ENCODE measurements at places on chromosomes 2 and 18.
A peak's percentile ranks its signal among the peaks of the same experiment; 100 is the strongest.

DNA sequence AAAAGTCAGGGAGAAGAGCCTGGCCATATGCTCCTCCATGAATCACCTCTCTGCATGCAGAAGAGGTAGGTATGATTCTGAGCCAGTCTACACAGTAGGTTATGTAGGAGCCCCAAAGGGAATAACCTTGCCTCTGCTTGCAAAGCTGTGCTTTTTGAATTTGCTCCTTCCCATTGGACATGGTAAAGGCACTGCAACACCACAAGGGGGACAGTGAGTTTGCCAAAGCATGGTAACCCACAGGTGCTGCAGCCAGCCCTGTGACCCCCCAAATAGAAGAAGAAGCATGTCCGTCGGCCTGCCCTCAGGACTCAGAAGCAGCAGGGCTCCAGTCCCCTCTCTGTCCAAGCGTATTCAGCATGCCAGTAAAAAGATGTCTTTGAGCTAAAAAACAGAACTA lies 51.0 kb upstream of the BCL2L11 start:
- no peak for DNase-seq

DNA sequence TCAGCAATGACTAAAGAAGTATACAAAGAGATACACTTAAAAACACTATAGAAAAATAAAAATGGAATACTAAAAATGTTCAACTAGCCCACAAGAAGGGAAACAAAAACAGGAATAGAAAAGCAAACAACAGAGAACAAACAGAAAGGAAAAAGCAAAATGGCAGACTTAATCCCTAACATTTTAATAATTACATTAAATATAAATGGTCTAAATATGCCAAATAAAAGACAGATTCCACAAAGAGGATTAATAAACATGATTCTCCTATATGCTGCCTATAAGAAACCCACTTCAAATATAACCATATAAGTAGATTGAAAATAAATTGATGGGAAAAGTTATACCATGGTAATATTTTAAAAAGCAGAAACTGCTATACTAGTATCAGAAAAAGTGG lies 83.5 kb upstream of the GPR45 start:
- no peak for DNase-seq

GRCh38 chr2:86617738-86618137 lies 5.9 kb downstream of the RNF103 start:
- no peak for DNase-seq

DNA sequence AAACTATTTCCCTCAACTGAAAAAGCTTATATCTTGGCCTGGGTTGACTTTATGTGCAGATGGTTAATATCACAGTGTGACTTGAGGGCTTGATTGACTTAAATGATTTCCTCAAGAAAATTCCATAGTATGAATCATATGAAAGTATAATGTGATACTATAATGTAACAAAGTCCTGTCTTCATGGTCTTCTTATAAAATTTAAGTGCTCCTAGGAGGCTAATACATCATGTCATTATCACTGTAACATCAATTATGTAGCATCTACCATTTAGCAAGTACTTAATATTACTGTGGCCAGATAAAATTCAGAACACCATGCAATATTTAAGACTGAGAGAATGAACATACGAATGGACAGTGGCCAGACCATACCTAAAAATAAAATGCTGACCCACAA lies 276.1 kb downstream of the RIT2 start:
- DNase-seq: no peak

DNA sequence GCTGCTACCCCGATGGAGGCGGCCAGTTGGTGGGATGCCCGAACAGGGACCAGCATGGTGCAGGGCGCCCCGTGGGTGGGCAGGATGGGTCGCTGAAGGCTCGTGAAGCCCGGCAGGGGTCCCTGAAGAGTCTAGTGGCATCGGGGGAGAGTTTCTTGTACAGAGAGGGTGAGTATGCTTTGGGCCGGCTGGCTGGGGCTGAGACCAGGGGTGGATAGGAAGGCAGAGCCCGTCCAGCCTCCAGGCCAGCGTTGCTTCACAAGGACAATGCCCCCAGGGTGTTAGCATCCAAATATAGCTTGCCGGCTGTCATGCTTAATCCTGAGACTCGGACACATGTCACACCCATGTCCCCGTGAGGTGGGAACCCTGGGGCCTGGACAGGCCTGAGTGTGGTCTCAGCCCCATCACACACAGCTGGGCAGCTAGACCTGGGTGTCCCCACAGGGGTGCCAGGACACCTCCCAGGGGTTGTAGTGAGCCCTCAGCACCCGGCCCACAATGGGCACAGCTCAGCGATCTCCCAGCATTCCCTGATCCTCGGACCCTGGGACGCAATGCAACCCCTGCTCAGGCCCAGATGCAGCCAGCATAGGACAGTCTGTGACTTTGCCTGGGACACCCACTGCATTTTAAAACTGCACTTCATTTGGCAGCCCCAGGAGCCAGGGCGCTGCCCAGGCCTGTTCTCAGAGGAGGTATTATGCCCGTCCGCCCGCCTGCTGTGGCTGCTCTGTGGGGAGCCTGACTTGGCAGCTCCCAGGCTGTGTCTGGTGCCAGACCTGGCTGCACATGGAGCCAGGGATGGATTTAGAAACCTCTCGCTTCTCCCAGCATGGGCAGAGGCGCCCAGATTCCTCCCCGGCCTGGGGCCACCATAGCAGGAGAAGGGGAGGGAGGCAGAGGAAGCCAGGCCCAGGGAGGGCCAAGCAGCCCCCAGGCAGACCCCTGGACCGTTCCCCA lies 36.4 kb downstream of the RAMP1 start:
- DNase-seq: peak; percentile 27

DNA sequence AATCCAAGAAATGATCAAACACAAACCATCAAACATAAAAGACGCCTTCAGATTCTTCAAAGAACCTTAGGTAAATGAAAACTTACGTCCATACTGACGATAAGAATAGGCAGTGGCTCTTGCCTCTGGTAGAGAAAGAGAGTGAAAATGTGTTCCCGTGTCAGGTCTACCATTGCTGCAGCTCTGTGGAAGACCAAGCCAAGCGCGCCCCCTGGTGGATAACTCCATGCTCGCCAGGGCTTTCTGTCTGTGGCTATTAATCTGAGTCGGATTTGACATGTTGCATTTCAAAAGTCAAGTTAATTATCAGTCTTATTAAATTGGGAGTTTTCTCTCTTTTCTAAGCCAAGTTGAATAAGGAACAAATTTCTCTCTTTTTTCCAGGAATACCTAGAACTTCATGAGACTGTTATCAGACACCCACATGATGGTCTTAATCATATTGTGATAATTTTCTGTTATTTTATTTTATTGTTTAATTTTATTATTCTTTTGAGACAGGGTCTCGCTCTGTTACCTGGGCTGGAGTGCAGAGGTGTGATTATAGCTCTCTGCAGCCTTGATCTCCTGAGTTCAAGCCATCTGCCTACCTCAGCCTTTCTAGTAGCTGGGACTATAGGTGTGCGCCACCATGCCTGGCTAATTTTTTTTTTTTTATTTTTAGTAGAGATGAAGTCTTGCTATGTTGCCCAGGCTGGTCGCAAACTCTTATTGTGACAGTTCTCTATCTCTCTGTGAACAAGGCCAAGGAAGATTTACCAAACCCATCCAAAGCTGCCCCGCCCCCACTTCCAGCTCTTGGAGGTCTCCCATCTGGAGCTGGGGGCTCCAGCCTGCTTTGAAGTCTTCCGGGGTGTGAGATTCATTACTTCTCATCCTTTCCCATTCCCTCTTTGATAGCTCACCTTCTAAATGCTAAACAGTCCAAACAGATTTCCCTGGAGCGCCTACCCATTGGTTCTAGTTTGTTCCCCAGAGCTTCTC lies 15.8 kb upstream of the ZAP70 start:
- peak; percentile 87 for DNase-seq
